Stimulated activated CD4-positive, alpha-beta T cell treated with anti-CD3 and anti-CD28 coated beads, Interleukin-2, amount 100 ng/mL, for 24 hours (primary cell): ENCODE measurements at places on chromosomes 3 and 15.

- no peak for DNase-seq
Observed at GRCh38 chr3:15694628-15695027, 93.1 kb downstream of the BTD start.

DNA sequence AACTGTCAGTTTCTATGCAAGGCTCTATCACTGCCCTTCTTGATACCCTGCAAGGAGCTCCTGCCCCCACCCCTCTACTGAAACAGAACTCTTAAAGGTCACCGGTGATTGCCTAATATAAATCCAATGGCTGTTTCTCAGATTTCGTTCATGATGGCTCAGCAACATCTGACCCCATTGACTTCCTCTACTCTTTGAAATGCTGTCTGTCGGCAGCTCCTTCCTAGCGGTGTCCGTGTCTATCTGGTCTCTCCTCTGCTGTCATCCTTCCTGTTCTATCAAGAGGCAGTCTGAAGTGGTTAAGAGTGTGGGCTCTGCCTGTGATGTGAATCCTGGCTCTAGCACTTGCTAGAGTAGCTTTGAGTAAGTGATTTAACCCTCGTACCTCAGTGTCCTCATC, 5.5 kb downstream of the TMEM266 start:
- DNase-seq = no peak

GRCh38 chr15:88775776-88776175, 27.5 kb upstream of the ACAN start:
- no peak for DNase-seq

DNA sequence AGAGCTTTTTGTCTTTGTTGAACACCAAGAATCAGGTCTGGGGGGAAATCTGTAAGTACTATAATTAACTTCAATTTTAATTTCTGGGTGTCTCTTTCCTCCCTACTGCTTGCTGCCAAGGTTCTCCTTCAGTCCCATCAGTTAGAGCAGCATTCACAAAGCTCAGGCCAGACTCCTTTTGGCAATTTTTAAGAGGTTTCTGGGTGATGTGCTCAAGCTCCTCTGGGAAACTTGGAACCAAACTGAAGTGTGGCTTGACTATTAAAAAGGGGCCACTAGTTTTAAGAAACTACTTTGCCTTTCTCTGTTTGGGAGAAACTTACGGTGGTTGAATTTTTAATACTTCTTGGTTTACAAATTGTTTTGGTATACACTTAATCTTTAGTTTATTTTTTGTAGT, 227.7 kb upstream of the SOX2 start:
- DNase-seq = no peak

DNA sequence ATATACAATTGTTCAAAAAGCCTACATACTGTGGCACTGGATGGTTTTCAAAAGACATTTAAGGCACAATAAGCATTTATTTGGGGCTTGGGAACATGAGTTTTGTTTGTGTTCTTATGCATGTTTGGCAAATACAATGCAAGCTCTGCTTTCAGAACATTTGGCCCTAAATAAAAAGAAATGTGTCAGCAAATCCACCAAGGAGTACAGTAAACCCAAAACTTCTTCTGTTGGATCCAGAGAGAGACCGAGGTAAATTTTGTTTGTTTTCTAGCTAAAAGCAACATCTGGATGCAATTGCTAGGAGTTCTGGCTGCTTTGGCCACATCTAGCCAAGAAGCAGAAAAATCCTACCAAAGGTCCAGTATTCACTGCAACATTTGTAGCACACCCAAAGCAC, 168.8 kb downstream of the DCLK3 start:
- DNase-seq = no peak
